Stimulated activated CD8-positive, alpha-beta memory T cell treated with anti-CD3 and anti-CD28 coated beads, Interleukin-7, amount 100 ng/mL, for 24 hours (primary cell): ENCODE measurements at places on chromosomes 4 and X.

GRCh38 chr4:38902221-38902620 is 34.6 kb downstream of the FAM114A1 start:
- no peak for DNase-seq

- no peak for DNase-seq
Observed at GRCh38 chr4:186557061-186557460, 1.7 kb upstream of the MTNR1A start.

DNA sequence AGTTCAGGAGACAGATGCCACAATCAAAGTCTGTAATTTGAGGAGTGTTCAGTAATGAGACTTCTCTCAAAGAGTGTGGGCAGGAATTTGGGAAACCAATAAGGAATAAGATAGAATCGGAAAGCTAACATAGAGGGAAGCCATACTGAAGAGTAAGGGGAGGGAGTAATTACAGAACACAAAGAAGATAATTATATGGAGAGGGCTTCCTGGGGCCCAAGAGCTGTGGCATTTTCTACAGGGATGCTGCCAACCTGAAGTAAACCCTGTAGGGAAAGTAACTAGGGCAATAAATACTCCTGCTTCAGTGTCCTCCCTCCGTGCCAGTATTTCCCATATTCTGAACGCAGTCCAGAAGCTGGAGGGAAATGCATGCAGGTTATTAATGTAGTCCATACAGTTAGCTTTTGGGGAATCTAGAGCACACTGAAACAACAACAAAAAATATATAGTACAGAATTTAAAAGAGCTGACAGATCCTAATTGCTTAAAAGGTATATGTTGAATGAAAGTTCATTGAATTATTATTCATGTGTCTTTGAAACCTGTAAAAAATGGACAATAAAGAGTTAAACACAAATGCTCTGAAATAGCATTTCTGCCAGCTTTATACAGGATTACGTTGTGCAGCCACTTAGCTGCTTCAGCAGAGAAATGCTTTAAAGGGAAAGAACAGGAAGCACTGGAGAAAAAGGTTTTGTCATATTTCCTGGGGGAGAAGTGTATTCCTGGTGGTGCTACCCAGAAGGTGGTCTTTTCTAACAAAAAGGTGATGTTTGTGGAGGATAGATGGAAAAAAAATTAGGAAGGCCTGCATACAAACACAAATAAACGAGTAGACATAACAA is 48.0 kb downstream of the CXXC4 start:
- no peak for DNase-seq

GRCh38 chr4:73872316-73873108 is 3.3 kb downstream of the CXCL1 start:
- no peak for DNase-seq

DNA sequence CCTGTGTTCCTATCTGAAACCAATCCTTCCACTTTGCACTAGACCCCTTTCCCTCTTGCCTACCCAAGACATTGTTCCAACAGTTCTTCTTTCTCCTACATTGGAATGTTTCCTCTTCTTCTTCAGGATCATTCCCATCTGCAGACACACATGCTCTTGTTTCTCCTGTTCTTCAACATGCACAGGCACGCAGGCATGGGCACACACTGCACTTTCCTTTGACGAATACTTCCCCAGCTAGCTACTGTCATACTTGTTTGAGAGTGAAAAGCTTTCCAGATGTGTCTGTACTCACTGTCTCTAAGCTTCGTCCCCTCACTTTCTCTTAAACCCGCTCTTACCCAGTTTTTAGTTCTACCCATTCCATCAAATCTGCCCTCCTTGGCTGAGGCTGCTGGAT is 31.8 kb upstream of the ERVMER34-1 start:
- no peak for DNase-seq

- no peak for DNase-seq
Observed at GRCh38 chr4:139522457-139522856, 33.6 kb downstream of the SETD7 start.

GRCh38 chr4:77194366-77194765 is 37.4 kb downstream of the CCNG2 start:
- no peak for DNase-seq

DNA sequence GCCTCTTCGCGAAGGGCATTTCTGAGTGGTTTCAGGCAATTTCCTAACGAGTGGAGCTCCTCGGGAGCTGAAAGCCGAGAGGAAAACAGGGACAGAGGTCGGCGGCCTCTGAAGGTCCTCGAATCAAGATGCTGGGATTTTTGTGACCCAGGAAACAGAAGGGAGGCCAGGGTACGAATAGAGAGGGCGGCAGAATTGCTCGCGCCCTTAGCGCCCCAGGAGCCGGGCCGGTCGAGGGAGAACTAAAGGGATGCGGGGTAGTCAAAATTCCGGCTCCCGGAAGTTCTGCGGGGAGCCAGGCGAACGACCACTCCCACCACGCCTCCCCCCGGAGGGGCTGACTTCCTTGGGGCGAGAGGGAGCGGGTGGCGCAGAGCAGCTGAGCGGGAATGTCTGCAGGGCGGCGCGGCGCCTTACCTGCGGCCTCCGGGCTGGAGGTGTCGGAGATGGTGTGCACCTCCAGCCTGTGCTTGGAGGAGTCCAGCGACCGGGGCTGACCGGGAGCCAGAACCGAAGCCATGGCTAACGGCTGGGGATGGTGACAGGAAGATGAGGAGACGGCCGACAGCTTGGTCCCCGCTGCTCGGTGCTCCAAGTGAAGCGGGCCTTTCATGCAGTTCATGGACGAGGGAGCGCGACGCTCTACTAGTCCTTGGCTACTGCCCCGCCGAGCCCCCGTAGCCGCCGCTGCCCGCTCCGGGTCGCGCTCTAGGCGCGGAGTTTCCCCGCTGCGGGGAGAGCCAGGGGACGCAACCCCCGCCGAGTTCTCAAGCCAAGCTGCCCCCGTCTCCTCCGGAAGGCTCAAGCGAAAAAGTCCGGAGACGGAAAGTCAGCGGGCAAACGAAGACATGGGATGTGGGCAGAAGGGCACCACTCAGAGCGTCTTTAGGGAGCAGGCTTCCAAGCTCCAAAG is 782 bp downstream of the PITX2 start:
- DNase-seq, result no peak

DNA sequence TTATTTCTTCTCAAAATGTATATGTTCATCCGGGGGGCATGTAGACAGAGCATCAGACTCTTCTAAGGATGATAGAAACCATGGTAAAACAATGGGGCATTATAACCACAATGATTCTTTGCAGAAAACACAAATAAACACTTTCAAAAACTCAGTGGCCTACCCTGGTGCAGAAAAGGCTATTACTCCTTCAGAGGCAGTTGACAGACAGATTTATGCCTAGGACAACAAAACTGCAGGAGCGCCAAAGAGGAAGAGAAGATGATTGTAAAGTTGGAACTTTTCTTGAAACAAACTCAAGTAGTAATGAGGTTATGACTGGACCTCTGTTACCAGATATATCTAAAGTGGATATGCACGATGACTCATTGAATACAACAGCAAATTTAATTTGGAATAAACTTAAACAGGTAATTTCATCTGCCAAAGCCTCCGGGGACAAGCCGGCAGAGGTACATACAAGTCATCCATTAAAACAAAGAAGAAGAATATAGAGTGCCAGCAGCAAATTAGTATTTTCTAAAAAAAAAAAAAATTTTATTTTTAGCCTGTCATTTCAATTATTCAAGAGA is 1068.4 kb upstream of the INTU start:
- no peak for DNase-seq

DNA sequence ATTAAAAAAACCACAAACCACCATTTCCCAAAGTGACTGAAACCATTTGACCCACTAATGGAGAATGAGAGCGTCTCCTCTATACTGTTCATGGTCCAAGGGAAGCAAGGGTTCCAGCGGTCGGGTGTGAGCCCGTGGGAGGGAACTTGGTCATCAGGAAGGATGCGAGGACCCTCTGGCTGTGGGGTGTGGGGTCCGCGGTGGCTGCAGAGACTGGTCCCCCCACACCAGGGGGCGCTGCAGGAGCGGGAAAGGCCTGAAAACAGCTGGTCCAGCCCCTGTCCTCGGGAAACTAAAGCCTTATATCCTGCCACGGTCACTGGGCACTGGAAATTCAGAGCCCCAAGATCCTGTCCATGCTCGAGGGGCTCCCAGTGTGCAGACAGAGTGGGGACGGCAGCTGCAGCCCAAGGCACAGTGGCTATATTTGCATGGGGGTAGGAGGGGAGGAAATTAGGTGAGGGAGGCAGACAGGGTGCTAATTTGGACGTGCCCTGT is 4.3 kb downstream of the BLOC1S4 start:
- peak; percentile 69 for DNase-seq

DNA sequence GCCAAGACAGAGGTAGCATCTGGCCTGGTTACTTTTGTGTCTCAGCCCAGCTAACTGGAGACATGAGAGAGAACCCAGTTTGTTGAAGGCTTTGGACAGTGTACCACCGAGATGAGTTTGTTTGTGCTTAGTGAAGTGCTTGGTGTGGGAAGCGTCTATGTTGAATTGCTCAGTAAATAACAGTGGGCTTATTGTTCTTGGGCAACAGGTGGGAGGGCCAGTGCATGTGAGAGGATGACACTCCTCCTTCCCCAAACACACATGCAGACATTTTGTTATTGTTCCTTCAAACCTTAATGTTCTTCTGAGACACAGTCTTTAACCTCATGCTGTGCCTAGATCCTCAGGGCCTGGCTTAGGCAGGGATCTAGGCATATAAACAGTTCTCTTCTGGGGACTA is 39.7 kb downstream of the MSN start:
- no peak for DNase-seq

GRCh38 chr4:16197876-16198665 is 28.2 kb downstream of the TAPT1 start:
- no peak for DNase-seq

GRCh38 chrX:114073926-114074325 is 510.0 kb upstream of the HTR2C start:
- DNase-seq, result no peak

- peak; percentile 31 for DNase-seq
Observed at GRCh38 chr4:103075894-103076746, 441 bp downstream of the SLC9B2 start.

- no peak for DNase-seq
Observed at GRCh38 chr4:86450861-86451260, 91.0 kb upstream of the MAPK10 start.

GRCh38 chr4:57410331-57411052 is 300.3 kb upstream of the IGFBP7 start:
- DNase-seq, result no peak

DNA sequence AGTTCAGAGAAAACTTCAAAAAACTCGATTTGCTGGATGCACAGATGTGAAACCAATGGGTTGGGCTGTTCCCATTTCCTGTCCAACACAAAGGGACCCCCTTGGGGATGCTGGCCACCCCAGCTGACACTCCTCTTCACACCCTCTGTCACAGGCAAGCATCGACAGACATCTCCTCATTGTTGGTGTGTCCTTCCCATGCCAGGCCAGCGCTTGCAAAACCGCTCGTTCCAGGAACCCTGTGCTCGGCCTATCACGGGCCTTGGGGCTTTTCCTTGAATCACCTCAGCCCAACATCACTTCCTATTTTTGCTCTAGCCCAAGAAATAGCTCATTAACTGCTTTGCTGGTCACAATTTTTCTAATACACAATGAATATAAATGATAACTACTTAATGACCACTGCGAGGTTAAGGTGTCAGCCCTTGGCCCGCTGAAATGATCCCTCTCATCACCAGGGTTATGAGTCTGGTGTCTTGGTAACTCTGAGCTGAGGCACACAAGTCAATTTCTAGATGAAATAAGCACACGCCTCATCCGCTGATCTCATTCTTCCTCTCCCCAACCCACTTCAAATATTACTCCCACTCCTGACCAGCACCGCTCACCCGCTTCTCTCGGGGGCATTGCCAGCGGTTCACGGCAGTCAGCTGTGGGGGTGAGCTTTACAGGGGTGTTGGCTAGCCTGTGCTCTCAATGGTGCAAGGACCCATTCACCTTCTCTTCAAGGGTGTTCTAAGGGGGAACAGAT is 32.3 kb downstream of the BCOR start:
- DNase-seq, result no peak

DNA sequence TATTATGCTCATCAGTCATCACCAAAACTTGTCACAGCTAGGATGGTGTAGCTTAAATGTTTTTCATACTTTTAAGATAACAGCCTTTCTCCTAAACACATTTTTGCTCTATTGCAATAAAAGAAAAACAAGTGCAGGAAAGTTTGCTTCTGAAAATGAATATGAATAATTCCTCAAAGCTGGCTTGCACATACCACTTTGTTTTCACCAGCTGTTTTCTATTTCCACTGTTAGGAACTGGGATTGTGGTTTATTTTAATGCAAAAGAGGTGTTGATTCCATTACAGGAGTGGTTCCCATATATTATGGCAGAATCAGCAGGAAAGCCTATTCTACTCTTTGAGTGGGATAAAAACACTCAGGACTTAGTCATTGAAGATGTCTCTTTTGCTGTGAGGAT is 145.9 kb downstream of the PPA2 start:
- no peak for DNase-seq

DNA sequence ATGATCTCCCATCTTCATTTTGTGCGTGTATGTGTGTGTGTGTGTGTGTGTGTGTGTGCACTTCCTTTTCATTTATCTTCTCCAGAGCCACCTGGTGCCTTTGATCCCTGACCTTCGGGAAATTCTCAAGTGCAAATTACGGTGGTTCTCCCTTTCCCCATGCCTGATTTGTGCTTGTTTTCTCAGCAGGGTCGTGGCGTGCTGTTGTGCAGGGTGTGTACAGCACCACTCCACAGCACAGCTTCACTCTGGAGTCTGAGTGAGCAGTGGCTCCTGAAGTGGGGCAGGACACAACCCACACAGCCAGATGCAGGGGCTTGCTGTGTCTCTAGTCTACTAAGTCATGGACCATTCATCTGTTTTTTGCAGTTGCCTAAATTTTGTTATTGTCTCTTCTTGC is 114.2 kb upstream of the TBC1D9 start:
- no peak for DNase-seq

GRCh38 chrX:97397371-97397770 is 513.7 kb downstream of the RPA4 start:
- no peak for DNase-seq

DNA sequence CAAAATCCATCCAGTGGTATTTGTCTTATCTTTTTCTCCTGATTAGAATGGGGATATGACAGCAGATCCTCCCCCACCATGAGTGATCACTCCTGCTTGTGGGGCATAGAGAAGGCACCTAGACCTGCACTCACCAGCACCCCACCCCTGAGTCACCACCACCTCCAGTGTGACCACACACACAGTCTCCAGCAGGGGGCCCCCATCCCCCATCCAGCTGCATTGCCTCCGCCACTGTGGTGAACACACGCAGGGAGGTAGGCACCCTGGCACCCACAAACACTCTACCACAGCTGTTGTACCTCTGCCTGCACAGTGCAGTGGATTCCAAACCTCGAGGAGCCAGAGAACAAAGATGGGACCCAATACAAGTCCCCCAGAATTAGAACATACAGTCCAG is 9.0 kb upstream of the MAGEA8 start:
- DNase-seq, result peak; percentile 41

- no peak for DNase-seq
Observed at GRCh38 chr4:1031956-1032795, 20.8 kb downstream of the FGFRL1 start.

DNA sequence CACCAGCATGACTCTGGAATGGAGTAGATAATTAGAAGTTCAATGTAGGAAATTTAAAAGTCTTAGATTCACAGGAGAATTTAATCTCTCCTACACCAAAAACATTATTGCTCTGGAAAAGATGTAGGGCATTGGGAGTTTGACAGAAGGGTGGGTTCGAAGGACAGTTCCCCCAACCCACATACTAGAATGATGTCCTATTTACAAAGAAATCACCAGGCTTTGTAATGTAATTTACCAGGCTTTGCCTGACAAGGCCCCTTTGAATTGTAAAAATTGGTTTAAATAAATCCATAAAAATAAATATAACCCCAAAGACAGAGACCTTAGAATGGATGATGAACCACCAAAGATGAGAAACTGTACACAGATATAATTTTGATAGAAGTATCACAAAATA is 399.2 kb upstream of the GRID2 start:
- DNase-seq, result no peak
